ENCODE measurements at places on chromosomes 2 and 18. TPM values are rescaled to one million over a fixed set of nuclear protein-coding genes. Genes with fewer than 3 reads are reported as not detected.

DNA sequence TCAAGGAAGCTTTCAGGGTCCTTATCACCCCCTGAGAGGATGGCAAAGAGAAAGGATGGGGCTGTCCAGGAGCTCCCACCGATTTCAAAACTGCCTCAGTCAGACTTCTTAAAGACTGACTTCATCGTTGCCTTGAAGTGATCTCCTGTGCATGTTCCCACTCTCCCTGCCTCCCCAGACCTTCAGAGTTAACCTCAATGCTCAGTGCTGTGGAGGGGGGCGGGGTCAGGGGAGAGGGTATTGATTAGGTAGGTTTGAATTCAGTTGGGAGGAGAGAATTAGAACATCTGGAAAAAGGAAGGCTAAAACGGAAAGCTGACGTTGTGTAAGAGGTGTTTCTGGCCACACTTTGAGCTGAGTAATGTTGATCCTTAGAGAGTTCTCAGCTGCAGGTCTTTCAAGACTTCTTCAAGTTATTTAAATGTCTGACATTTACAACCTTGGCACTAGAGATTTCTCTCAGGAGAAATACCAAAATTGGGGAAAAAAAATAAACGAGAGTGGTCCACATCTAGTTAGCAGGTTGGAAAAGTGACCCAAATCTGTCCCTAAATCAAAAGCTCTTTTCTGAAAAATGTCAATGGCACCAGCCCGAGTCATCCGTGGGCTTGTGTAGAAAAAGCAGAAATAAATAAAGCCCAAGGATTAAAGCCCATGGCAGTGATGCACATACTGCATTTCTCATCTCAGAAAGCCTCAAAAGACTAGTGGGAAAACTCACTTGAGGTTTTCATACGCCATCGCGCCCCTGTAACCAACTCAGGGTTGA, 134.7 kb upstream of the EPAS1 start:
- no peak for DNase-seq

- DNase-seq, result no peak
Measured at GRCh38 chr2:101854877-101855276, 136.9 kb upstream of the IL1R2 start.

GRCh38 chr2:68791914-68792313, 57.3 kb downstream of the ARHGAP25 start:
- peak; percentile 91 for DNase-seq

GRCh38 chr2:171726847-171727450, 39.7 kb downstream of the DYNC1I2 start:
- DNase-seq, result no peak

GRCh38 chr2:224146356-224147160, 107.5 kb upstream of the SERPINE2 start:
- no peak for DNase-seq

DNA sequence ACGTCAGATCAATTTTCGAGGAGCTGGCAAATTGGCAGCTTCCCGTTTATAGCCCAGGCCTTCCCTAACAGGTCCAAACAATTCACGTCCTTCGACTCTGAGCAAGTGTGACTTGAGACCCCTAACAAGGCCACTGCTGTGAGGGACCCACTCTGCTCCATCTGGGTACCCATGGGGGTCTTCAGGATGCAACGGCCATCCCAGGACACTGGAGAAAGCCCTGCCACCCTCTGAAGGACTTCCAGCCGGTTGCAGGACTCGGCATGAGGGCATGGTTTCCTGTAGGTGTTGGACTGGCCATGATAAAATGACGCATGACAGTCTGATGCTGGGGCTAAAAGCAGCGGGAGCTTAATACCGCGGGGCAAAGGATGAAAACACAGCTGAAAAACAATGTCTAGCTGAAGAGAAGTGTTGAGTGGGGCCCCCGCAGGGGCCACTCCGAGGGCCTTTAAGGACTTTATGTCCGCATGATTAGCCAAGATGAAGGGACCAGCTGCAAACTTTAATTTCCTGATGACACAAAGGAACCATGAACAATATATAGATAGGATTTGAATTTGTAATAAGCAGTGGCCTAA, 113.3 kb upstream of the ZNF521 start:
- DNase-seq, result no peak

DNA sequence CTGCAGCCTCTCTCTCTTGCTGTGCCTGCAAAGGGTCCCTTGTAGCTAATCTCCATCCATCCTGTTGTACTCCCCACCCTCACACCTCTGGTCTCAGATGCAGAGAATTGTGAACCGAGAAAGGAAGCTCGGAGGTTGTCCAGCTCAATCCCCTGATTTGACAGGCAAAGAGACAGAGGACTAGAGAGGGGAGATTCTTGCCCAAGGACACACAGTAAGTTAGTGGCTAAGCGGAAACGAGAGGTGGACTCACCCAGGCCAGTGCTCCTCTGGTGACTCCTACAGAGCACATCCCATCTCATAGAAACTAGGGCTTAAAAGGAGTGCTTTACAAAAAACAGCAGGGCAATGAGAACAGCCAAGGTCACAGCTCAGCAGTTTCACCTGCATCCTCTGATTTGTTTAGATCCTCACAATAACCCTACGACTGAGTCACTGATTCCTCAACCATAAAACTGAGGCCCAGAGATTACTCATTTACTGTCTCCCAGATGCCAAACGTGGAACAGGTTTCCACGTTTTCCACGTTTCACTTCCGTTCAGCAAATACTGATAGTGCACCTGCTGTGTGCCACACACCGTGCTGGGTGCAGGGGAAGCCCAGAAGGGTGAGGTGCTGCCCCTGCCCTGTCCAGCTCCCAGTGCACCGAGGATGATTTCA, 22.1 kb downstream of the EHD3 start:
- DNase-seq, result no peak

- DNase-seq, result peak; percentile 47
Measured at GRCh38 chr2:113791697-113792590, 35.5 kb upstream of the SLC35F5 start.

- DNase-seq, result peak; percentile 85
Measured at GRCh38 chr2:156334496-156335478, 2.3 kb upstream of the NR4A2 start.

DNA sequence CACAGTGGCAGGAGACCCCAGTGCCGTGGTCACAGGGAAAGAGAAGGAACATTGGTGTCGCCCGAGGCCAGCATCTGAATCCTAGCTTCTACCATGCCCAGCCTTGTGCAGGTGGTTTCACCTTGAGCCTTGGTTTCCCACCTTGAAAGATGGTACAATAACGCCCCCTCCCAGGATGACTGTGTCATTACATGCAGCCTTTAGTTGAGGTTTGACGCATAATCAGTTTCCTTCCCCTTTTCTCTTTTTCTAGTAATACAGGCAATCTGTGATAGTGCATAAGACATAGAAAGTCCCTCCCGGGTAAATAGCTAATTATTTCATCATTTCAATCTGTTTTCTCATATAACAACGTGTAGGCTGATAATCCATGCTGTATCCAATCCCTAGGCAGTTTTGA, 29.8 kb upstream of the ZNF407 start:
- no peak for DNase-seq

DNA sequence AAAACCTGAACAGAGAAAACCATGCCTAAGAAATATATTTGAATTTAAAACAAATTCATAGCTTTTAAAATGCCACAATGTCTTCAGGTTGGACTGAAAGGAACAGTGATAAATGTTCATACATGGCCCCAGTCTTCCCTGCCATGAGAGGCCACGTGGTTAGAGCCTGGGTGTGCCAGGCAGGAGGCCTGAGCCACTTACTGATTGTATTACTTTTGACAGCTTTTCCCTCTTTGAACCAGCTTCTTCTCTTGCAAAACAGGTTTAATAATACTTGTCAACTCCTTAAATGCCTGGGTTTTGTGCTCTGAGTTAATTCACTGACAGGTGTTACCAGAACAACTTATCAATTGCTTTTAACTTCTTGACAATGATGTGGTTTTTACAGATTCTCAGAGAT, 27.0 kb downstream of the RBKS start:
- no peak for DNase-seq

The GAREM1 gene
- 9.0 TPM for total RNA-seq

The TXNDC2 gene
- total RNA-seq, result not detected

The NFATC1 gene
- total RNA-seq, result 2.2 TPM

The POTEE gene
- total RNA-seq, result 0.33 TPM

The TLX2 gene
- not detected for total RNA-seq

The DSEL gene
- total RNA-seq, result 6.0 TPM

The C1QL2 gene
- not detected for total RNA-seq

The RND3 gene
- 446 TPM for total RNA-seq

The TUBB8B gene
- total RNA-seq, result not detected

All from mammary epithelial cell (primary cell).